SK-N-SH treated with all-trans-retinoic acid at 6 μM for 48 hours (cell line): ENCODE measurements at places on chromosomes 12 and 14.

GRCh38 chr12:116018282-116018681 is 259.2 kb downstream of the MED13L start:
- ATAC-seq = no peak

DNA sequence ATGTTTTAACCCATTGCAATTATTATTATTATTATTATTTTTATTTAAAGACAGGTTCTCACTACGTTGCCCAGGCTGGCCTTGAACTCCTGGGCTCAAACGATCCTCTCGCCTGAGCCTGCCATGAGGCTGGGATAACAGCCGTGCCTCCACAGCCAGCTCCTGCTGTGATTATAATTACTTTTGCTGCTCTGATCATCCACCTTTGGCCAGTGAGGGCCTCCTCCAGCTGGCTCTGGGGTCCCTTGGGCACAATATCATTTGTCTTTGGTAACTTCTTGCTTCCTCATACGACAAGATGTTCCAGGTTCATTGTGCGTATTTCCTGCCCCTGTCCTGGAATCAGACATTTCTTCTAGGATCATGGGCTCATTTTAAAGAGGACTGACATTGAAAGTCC is 28.4 kb downstream of the LRTM2 start:
- ATAC-seq = no peak

- no peak for ATAC-seq
Observed at GRCh38 chr12:63941166-63941800, 96.8 kb downstream of the SRGAP1 start.

DNA sequence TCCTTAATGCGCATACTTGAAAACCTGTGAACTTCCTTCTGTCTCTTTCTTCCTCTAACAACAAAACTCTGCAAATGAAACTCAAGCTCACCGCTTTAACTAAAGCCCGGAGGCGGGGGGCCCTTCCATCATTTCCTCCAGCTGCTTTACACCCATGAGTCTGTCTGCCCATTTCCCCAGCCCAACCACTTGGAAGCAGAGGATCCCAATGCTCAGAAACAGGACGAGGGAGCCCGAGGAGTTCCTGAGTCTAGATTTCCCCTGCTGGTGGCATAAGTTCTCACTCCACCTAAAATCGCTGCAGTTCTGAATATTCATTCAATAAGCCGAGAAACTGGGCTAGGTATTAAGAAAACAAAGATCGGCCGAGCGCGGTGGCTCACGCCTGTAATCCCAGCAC is 30.8 kb downstream of the GPR19 start:
- ATAC-seq = no peak

DNA sequence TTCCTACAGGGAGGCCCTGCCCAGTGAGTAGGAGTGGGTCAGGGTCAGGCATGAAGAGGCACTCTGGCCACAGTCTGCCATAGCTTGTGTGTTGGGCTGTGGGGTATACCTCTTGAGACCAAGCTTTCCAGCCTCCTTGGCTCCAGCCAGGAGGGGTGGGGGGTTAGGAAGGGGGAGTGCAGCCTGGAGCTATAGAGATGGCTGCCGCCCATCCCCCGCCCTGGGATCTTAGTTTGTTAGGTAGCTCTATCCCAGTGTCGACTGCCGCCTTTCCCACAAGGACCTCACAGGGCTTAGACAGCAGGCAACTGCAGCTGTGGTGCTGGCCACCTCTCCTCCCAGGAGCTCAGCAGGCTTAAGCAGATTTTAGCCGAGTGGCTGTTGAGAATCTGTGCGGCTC is 216.4 kb downstream of the PLCZ1 start:
- no peak for ATAC-seq

- ATAC-seq = peak; percentile 44
Observed at GRCh38 chr12:75550401-75551240, 39.2 kb upstream of the KRR1 start.

GRCh38 chr12:9758119-9758518 is 2.6 kb downstream of the CD69 start:
- no peak for ATAC-seq

DNA sequence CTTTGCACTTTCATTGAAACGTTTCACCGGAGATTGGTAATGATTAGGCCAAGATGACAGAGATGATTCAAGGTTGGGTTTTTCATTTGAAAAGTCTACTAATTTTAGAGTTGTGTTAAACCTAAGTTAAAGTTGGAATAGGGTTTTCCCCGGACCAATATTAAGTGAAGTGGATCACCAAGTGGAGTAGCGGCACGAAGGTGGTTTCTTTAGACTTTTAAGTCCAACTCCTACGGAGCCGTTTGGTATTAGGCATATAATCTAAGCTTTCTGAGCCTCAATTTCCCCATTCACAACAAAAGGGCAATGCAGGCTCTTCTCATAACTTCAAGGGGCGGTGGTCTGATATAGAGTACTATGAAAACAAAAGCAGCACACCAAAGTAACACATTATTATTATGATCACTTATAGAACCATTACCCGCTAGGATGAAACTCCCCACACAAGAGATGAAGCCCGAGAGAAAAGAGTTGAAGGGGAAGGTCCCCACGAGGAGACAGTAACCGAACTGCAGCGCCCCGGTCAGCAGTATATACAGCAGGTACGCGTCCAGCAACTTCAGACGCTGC is 413 bp downstream of the DAD1 start:
- no peak for ATAC-seq

DNA sequence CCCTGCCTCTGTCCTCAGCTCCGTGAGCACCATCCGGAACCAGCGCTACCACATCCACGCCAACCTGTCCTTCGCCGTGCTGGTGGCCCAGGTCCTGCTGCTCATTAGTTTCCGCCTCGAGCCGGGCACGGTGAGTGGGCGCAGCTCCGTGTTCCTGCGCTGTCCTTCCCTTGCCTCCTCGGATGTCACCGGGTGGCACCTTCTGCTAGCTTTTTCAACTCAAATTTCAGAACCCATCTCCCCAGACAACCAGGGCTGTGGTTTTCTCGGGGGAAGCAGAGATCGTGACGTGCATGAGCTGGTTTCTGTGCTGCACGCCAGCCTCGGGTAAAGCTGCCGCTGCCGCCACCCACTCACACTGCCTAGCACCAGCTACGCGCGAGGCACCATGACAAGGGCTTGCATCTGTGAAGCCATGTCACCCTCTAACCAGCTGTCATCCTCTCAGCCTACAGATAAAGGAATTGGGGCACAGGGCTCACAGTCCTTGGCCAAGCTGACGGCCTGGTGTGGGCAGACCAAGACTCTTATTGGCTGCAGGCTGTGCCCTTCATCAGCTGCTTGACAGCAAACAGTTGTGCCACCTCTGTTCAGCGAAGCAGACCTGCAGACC is 152.1 kb downstream of the ADGRD1 start:
- ATAC-seq = no peak

GRCh38 chr12:89663577-89664357 is 44.9 kb downstream of the ATP2B1 start:
- peak; percentile 78 for ATAC-seq

DNA sequence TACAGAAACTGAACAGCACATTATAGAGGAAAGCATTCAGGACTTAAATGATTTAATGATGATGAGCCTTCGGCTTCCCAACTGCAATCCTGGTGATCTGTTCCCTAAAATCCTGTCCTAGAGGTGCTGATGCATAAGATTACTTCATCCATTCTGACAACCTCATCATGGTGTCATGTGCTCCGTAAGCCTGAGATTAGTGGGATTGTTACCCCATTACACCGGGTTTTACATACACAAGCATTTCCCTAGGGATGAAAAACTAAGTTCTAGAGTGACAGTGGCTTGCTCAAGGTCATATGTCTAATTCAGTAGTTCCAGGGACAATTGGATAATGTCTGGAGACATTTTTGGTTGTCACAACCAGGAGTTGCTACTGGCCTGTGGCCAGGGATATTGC is 2.5 kb upstream of the RNASE13 start:
- no peak for ATAC-seq

DNA sequence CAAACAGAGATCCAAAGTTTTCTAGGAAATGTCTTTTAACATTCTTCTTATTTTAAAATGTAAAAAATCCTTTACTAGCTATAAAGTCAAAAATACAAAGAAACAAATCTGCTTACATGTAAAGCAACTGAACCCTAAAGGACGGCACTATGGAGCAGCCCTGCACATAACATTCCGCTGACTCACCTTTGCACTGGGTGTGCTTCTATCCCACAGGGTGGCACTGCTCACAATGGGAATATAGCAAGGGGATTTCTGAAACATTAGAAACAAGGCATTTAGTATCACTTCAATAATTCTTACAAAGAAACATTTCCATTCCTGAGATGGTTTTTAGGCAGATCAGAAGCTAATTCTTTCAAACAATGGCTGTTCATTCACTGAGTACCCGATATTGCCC is 94.3 kb downstream of the C12orf42 start:
- ATAC-seq = no peak

- peak; percentile 5; the same call in 2 of the 3 replicates for ATAC-seq
Observed at GRCh38 chr14:44963775-44964380, 1.9 kb downstream of the TOGARAM1 start.

GRCh38 chr12:120225200-120225558 is 24.3 kb upstream of the RPLP0 start:
- no peak for ATAC-seq

- ATAC-seq = no peak
Observed at GRCh38 chr14:20008156-20008555, 6.2 kb downstream of the OR4Q2 start.

GRCh38 chr14:96627811-96628775 is 125.9 kb downstream of the PAPOLA start:
- ATAC-seq = no peak

DNA sequence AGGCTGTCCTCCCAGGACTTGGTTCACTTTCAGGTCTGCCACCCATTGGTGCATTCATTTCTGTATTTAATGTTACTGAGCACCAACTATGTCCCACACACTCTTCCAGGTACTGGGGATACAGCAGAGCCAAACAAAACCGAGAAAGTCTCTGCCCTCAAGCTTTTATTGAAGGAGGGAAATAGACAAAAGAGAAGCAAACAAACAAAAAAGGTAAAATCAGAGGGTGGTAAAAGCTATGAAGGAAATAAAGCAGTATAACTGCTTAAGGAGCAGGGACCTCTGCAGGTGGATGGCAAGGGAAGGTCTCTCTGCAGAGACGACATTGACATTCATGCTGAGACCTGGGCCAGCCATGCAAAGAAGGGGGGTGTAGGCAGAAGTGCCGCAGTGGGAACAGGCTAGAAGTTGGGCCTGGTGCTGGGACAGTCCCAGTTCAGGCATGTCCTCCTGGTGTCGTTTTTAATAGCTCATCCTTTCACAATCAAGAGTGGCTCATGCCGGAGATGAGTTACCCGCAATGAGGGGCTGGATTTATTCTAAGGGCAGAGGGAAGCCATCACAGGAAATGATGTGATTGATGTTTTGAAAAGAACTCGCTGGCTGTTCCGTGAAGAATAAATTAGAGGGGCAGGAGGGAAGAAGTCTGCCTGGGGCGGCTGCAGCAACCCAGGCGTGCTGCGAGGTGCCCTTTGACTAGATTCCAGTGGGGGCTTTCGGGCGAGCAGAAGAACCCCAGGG is 72.8 kb downstream of the IRF2BPL start:
- ATAC-seq = peak; percentile 3

DNA sequence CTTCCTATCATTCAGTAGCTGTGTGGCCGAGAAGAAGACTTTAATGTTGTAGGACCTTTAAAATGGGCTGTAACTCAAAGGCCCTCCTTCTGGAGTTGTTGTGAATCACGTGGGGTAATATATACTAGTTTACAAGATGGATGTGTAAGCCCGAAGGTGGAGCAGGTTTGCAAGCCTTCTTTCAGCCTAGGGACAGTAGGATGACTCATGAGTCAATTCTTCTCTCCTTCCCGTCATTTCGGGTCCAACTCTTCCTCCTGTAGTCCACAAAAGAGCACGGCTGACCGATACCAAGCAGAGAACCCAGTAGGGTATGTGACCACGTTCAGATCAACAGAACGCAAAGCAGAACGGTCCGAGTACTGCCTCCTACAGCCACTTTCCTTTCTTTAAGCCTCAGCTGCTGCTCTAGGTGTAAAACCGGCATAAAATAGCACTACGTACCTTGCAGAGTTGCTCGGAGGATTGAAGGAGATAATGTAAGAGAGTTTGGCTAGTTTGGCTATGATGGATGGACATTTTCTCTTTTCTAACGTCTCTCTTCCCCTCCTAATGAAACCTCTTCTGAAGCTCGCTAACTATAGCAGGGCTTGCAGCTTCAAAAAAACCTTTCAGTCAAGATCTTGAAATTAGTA is 1.3 kb upstream of the RASSF3 start:
- ATAC-seq = peak; percentile 65

DNA sequence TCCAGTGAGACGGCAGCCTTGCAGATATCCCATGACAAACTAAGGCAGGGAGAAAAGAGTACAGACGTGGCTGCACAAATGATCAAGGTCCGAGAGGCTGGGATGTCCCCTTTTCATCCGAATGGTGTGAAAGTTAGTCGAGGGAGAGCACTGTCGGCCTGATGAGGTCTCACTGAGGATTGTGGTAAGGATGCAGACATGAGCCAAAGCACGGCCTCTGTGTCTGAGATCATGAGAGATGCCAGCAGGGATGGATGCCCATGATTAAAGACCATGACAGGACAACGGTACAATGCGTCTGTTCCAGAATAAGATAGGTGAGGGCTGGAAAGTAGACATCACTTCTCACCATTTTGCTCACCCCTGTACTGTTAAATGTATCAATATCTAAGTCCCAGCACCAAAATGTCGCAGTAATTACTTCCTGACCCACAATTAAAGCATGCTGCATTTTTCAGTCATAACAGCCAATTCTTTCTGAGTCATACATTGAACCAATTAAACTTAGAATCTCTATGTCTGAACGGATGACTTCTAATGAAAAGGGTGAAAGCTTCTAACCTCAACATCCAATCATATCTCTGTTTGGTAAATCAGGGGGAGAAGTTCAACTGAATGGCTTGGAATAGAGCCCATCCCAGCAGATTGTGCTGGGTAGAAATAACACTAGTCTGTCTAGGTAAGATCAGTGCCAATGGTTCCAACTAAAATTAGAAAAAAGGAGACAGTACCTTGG is 249.6 kb upstream of the SOX5 start:
- peak; percentile 22; the same call in 2 of the 3 replicates for ATAC-seq

GRCh38 chr12:33703221-33703620 is 263.6 kb upstream of the SYT10 start:
- ATAC-seq = no peak

- no peak for ATAC-seq
Observed at GRCh38 chr12:47507221-47507620, 198.6 kb downstream of the RPAP3 start.

DNA sequence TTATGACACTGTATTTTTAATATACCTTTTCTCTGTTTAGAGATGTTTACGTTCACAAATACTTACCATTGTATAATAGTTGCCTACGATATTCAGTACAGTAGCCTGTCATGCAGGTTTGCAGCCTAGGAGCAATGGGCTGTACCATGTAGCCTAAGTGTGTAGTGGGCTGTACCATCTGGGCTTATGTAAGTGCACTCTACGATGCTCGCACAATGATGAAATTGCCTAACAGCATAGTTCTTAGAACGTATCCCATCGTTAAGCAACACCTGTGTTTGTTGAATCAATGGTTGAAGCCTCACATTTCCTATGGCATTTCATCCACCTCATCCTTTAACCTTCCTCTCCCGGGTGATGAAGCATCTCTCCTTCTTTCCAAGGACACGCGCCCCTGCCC is 12.5 kb upstream of the EML1 start:
- no peak for ATAC-seq
